ENCODE measurements at places on chromosomes 4 and X. TPM values are rescaled to one million over a fixed set of nuclear protein-coding genes. Genes with fewer than 3 reads are reported as not detected.

The PNMA6A gene
- total RNA-seq, result 1.9 TPM

The ZBTB33 gene
- total RNA-seq, result 6.4 TPM

The ZFP42 gene
- total RNA-seq, result not detected

The XPNPEP2 gene
- total RNA-seq, result 0.92 TPM

The NPY1R gene
- total RNA-seq, result 0.69 TPM

- DNase-seq, result no peak
These were observed 137.4 kb downstream of the DKK2 start for GRCh38 chr4:106898621-106899230.

DNA sequence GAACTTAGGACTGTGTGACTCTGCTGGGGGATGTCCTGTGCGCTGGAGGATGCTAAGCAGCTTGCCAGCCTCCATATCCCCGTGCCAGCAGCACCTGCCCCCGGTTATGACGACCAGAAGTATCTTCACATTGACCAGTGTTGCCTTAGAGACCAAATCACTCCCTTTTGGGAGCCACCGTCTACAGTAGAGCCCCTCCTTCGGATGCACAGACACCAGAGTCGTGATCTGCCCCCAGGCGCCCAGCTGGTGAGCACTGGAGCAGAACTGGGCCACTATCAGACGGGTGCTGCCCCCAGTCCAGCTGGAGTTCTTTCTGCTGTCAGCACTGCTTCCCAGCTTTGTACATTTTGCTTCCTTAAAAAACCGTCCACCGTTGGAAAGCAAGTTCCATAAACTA, 30.0 kb upstream of the TADA2B start:
- DNase-seq, result no peak

GRCh38 chr4:170089274-170089667, 485 bp downstream of the AADAT start:
- peak; percentile 32 for DNase-seq

DNA sequence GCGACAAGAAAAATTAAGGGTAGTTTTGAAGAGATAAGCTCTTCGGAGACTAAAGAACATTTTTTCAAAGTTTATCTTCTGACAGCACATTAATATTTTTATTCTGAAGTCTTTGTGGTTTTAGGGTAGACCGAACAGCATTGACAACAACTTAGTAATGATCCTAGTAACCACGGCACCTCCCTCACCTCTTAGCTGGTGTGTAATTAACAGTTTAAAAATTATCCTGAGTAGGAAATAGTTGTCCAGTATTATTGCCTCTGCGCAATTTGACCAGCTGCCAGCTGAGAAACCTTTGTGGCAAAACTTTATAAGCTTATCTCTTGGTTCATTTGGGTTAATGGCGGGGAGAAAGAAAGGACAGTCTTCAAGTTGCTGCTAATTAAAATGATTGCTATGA, 213.6 kb downstream of the CBLL2 start:
- no peak for DNase-seq

- DNase-seq, result no peak
These were observed 61.3 kb downstream of the CENPC start for GRCh38 chr4:67483868-67484602.

DNA sequence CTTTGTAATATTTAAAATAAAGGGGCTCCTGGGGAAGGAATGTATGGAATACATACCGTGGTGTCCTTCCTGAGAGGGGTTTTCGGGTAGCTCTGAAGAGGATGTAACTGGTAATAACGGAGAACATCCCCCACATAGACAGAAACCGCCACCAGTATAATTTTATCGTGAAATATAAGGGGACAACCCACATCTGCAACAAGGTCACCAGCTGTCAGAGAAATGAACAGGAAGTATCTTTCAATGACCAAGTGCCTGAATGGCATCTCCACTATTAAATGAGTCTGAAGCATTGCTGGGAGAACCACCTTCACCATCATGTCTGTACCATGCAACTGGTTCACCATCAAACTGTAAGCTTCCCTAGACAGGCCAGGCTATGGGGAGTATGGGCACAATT, 31.7 kb downstream of the RNF175 start:
- DNase-seq, result no peak

DNA sequence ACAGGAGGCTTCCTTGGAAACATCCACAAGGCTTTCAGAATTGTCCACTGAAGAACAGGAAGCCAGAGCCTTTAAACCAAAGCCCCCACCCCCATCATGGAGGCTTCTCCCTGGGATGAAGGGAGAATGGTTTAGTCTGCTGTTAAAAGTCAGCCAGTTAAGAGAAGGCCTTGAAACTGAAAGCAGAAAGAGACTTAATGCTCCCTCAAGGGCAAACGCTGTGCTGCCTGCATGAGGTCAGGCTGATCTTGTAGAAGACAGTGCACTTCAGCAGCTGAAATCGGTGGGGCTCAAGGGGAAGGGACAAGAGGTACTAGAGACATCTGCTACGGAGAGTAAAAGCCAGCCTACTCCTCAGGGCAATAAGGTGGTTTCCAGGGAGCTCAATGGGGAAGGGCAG, 69.0 kb downstream of the HPRT1 start:
- no peak for DNase-seq

GRCh38 chr4:169933531-169933930, 92.7 kb downstream of the MFAP3L start:
- DNase-seq, result no peak

DNA sequence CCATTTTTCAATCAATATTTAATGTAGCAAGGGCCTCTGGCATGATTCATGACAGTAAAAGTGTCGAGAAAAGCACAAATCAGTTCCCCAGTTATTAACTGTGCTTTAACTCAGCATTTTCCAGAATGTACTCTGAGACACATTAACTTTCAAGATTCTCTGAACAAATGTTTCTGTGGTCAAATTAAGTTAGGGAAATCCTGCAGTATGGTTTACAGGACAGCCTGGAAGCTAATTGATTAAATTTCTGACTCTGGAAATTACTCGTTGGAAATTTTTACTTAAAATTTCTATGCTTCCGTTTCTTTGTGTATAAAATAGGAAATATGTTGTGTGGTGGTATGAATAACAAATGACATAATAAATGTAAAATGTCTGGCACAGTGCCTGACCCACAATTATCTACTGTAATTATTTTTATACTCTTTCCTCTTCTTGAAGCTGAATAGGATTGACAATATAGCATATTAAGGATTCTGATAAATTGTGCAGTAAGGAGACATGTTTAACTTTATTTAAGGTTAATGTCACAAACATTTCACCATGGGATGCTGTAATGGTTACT, 33.7 kb downstream of the STK32B start:
- DNase-seq, result no peak
